ENCODE measurements at places on chromosomes 1 and 21. TPM values are rescaled to one million over a fixed set of nuclear protein-coding genes. Genes with fewer than 3 reads are reported as not detected.

FGR gene
- 9.2 TPM for total RNA-seq

CCT3 gene
- 222 TPM for total RNA-seq

MATN1 gene
- not detected for total RNA-seq

TMEM81 gene
- 2.5 TPM for total RNA-seq

FBLIM1 gene
- total RNA-seq, result 40.4 TPM

PLA2G5 gene
- total RNA-seq, result 8.8 TPM

CASQ1 gene
- 1.3 TPM for total RNA-seq

GJA8 gene
- not detected for total RNA-seq

PIGR gene
- 0.16 TPM for total RNA-seq

OR1C1 gene
- total RNA-seq, result not detected

CYP4Z1 gene
- 1.1 TPM for total RNA-seq

ADAMTSL4 gene
- total RNA-seq, result 66.5 TPM

ESRRG gene
- 3.2 TPM for total RNA-seq

GABRD gene
- total RNA-seq, result not detected

MAP1LC3C gene
- 32.6 TPM for total RNA-seq

GCSAML gene
- total RNA-seq, result 4.1 TPM

RAB4A gene
- total RNA-seq, result 69.3 TPM

GBP3 gene
- 15.1 TPM for total RNA-seq

LDLRAD1 gene
- not detected for total RNA-seq

FAM131C gene
- not detected for total RNA-seq

SLC1A7 gene
- total RNA-seq, result 0.62 TPM

CTBS gene
- 10.4 TPM for total RNA-seq

C1QA gene
- total RNA-seq, result 116 TPM

DIRAS3 gene
- total RNA-seq, result 1.9 TPM

FMOD gene
- total RNA-seq, result 42.6 TPM

ADGRL4 gene
- total RNA-seq, result 46.6 TPM

GUCA2A gene
- total RNA-seq, result not detected

CFHR1 gene
- total RNA-seq, result 1.3 TPM

SLC39A1 gene
- 115 TPM for total RNA-seq

KRTAP10-3 gene
- not detected for total RNA-seq

LCA5L gene
- 1.3 TPM for total RNA-seq

S100A13 gene
- total RNA-seq, result 94.9 TPM

NEK2 gene
- not detected for total RNA-seq

Data from gastroesophageal sphincter (tissue), 4 donors.